Activated CD4-positive, alpha-beta T cell treated with anti-CD3 and anti-CD28 coated beads, Interleukin-2, amount 50 U/mL, for 48 hours (primary cell): ENCODE measurements at places on chromosomes 5 and 9.
A peak's percentile ranks its signal among the peaks of the same experiment; 100 is the strongest.

- no peak for DNase-seq
Observed at GRCh38 chr9:136029556-136029955, 65.5 kb downstream of the NACC2 start.

GRCh38 chr5:64822320-64822719, 53.6 kb downstream of the CWC27 start:
- no peak for DNase-seq

DNA sequence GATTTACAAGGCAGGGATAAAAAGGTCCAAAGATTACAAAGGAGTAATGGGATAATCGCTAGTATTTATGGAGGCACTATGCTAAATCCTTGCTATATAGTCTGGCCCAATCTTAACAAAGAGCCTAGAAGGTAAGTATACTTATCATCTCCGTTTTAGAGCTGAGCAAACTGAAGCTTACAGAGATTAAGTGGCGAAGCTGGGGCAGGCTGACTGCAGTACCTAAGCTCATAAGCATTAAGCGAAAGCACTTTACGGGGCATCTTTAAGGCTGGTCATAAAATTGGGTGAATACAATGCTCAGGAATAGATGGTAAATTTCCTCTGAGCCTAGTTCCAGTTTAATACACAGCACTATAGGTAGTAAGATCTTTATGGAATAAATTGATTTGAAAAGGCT, 30.0 kb upstream of the ZNF366 start:
- no peak for DNase-seq

DNA sequence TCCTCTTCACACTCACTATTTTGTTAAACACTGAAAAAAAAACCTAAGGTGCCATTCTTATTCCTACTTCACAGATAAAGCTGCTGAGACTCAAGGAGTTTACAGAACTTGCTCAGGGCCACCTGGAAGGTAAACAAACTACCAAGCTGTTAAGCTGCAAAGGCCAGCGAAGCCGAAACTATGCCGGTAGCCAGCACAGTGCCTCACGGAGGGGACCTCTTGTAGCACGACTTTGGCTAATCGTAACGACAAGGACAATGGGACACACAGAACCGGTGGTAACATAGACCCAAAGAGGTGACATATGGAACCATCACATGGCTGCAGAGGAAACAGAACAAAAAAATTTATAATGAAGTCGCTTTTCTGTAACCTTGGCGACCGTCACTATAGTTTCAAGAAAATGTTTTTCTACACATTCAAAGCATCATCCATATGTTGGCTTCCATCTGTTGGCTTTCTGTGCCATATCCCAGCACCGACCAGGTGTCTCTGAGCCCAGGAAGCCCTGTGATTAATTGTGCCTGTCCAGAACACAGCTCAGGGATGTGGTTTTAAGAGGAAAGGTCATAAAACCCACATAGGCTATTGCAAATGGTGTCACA, 60.3 kb downstream of the S1PR3 start:
- DNase-seq = no peak

GRCh38 chr5:131382407-131383395, 118.8 kb downstream of the CDC42SE2 start:
- no peak for DNase-seq

DNA sequence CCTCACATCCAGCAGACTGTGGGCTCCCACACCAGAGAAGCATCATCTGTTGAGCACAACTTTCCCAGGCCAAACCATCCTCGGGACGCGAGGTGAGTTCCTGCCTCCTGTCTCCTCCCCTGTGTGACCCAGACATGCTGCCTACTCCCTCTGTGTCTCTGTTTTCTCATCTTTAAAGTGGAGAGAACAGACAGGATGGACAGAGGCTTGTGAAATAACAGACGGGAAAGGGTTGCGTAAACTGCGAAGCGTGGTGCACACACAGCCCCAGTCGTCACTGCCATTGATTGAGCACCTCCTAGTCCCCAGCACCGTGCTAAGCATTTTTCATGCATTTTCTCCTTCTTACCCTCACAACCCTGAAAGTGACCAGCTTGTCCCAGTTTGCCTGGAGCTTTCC, 52.1 kb upstream of the LMX1B start:
- no peak for DNase-seq

DNA sequence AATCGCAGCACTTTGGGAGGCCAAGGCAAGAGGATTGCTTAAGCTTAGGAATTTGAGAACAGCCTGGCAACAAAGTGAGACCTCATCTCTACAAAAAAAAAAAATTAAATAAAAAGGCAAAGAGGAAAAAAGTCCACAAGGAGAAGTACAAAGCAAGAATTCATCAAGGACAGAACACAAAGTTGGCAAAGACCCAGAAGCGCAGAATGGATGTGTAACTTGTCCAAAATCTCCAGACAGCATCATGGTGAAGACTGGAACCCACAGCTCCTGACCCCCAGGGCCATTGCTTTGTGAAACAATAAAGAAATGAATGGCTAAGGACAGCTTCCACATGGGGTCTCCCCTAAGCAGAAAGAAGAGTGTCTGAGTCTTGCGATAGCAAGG, 7.8 kb downstream of the HSD17B3 start:
- DNase-seq = no peak

GRCh38 chr9:80926611-80927010, 762.7 kb downstream of the TLE1 start:
- DNase-seq = no peak

DNA sequence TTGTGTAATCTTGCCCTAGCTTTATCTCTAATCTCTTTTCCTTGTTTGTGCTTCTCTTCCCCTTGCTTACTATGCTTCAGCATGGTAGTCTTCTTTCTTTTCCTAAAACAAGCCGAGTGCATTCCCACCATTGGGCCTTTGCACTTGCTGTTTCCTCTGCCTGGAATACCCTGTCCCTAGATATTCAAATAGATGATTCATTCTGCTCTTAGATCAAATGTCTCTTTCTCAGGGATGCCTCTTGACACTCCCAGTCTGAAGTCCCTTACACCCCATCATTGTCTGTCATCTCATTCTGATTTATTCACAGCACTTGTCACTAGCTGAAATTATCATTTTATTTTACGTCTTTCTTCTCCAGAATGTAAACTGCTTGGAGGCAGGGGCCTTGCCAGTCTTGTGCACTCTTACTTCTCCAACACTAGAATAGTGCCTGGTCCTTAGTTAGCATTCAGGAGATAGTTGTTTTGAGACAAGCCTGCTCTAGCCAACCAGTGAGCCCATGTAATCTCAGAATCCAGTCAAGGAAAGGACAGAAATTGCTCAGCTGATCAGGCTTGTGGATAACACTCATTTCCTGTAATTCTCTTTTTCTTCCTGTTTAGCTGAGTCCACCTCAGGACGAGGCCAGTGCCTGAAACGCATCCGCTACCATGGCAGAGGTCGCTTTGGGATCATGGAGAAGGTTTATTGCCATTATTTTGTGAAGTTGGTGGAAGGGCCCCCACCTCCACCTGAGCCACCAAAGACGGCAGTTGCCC, 25.4 kb downstream of the MRPL22 start:
- DNase-seq = no peak

GRCh38 chr5:148833122-148833521, 6.7 kb downstream of the ADRB2 start:
- no peak for DNase-seq

- DNase-seq = no peak
Observed at GRCh38 chr5:86152988-86153560, 464.7 kb upstream of the COX7C start.

GRCh38 chr9:127979333-127980059, 1.3 kb downstream of the EEIG1 start:
- DNase-seq = no peak

DNA sequence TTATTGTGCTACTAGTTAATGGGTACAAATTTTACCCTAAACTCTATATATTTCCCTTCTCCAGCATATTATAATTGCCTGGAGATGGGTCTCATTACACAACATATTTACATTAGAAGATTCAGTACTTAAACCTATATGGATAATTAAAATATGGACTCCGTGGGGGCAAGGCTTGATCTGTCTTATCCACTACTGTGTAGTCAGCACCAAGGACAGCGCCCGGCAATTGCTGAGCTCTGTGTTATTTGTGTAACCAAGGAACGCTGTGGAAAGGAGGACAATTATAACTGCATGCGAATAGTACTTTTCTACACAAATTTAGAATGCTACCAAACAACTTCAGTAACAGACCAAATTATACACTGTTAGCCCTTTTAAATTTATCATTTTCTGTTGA, 77.7 kb downstream of the DNAH5 start:
- DNase-seq = peak; percentile 13

- no peak for DNase-seq
Observed at GRCh38 chr5:6755519-6755918, 42.3 kb downstream of the TENT4A start.

DNA sequence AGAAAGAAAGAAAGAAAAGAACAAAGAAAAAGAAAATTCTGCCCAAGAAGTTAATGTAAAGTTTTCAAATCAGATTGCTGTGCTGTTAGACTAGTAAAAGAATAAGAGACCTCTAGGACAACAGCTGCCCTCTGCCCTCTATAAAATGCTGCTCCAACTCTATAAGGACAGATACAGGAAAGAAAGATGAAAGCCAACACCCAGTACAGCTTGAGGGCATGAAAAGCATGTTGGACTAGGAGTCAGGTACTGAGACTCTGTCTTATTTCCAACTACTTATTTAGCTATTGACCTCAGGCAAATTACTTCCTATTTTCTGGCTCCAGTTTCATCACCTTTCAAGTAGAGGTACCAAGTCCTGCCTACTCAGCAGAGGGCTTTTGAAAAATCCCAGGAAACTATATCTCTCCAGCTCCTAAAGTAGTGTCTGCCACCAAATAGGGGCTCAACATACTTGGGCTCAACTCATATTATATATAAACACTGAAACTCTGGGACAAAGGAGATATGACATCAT, 5.7 kb downstream of the HBEGF start:
- no peak for DNase-seq

GRCh38 chr5:82796643-82797416, 280.4 kb downstream of the TMEM167A start:
- no peak for DNase-seq

GRCh38 chr5:154995679-154996078, 17.9 kb upstream of the KIF4B start:
- no peak for DNase-seq

GRCh38 chr5:34737731-34738130, 81.6 kb downstream of the RAI14 start:
- DNase-seq = no peak

DNA sequence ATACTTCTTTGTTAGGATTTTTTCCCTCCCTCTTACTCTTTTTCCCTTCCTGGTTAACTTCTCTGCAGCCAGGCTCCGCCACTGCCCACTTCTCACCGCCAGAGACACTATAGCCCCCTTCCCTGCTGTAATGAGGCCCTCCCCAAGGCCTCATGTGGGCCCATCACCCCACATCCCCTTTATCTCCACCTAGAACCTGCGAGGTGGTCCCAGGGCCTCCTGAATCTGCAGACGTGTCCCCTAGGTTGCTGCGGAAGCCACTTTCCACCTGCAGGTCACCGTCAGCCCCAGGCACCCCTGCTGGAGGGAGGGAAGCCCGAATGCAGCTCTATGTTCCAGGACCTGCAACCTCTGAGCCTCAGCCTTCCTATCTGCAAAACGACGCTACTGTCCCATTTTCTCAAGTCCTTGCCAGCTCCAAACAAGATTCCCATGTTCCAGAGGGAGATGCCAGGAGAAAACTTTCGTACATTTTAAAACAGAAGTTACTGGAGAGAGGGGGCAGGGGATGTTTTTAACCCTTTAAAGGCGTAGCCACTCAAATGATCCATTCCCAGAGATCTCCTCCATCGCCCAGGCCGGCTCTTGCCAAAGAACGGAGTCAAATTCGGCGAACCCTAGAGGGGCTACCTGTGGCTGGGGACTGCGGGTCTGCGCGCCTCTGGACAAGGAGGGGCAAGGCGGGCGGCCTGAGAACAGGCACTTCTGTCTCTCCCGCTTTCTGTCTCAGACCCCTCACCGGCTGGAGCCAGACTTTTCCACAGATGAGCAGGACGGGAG, 929 bp downstream of the SH3PXD2B start:
- no peak for DNase-seq

DNA sequence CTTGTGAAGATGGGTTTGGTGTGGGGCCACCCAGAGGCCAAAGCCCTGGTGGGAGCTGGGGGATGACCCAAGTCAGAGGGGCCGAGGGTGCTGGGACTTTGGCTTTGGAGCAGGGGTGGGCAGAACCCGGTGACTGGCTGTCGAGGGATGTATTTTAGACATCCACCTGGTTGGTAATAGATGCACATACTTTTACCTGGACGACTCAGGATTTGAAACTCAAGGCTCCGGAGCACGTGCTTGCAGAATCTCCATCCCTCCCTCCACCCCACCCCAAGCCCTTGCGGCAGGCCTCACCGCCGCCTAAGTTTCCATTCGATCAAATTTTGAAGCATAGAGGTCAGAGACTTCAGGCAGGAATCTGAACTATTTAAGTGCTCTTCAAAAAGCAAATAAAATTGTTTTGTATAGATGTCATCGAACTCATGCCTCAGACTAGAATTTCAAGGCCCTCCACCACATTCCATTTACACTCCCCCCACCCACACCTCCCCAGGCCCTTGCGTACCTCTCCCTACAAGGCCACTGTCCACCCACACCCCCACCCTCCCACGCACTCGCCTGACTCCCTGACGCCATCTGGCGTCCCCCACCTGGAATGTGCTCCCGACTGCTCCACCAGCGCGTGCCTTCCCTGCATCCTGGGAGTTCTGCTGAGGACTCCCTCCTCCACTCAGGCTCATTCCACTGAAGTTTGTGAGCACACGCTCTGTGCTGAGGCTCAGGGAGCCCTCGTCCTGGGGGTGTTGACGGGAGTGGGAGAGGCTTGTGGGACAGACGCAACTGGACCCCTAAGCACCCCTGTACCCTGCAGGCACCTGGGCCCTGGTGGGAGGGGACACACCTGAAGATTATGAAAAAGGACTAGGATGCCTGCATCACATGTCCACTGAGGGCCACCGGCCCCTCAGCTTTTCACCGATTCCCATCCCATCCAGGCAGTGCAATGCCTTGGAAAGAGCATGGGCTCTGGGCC, 56.4 kb upstream of the RPL26L1 start:
- DNase-seq = no peak

DNA sequence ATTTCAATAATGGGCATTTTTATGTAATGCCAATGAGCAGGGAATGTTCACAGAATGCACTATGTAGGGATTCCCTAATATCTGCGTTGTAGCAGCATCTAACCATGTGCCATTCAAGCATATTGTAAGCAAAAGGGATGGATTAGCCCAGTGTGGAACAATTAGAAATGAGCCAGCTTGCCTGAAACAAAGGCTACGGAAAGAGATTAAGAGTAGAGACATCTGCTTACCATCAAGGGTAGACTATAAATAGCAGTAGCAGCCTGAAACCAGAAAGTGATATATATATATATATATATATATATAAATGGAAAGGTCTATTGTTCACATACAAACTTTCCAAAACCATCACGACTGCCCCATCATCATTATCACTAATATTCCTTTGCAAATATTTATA, 31.9 kb upstream of the CEP120 start:
- no peak for DNase-seq
